ENCODE measurements at places on chromosomes 2 and 18. TPM values are rescaled to one million over a fixed set of nuclear protein-coding genes. Genes with fewer than 3 reads are reported as not detected.

The XIRP2 gene
- total RNA-seq: not detected

The TYMS gene
- total RNA-seq: 27.4 TPM

DNA sequence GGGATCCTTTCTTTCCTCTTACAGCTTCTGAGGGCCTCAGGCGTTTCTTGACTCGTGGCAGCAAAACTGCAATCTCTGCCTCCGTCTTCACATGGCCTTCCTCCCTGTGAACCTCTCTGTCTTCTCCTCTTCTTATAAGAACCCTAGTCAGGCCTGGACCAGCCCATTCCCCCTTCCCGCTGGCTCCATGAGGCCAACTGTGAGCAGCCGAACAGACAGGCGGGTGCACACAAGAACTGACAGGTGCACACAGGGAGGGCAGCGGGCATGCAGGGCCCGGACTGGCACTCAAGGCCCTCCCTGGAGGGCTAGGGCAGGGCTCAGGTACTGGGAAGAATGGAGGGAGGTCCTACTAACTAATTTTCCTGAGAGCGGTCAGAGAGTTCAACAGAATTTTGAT, 92.4 kb upstream of the DAPL1 start:
- no peak for DNase-seq

GRCh38 chr2:38718601-38719000, 32.6 kb downstream of the SRSF7 start:
- no peak for DNase-seq

- DNase-seq: no peak
Measured at GRCh38 chr18:48813833-48814489, 136.8 kb downstream of the SMAD7 start.

DNA sequence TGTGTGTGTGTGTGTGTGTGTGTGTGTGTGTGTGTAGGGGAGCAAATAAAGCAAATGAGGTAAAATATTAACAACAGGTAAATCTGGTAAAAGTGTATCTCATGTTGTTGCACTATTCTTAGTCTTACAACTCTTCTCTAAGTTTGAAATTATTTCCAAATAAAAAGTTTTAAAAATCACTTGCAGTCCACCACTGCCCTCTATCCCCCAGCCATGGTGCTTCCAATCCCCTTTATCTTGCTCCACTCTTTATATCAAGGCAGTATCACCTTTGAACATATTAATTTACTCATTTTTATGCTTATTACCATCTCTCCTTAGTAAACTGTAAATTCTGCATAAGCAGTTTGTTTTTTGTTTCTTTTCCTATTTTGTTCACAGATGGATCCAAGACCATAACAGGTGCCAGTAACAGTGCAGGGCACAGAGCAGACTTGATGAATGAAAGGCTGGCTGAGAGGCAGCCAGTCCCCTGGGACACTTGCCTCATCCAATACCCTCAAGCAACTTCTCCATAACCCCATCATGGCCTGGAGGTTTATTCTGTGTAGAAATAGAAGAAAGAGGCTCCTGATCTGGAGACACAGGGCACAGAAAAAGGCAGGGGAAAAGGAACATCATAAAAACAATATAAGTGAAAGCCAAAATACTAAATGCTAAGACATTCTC, 67.6 kb downstream of the LDAH start:
- DNase-seq: peak; percentile 29

DNA sequence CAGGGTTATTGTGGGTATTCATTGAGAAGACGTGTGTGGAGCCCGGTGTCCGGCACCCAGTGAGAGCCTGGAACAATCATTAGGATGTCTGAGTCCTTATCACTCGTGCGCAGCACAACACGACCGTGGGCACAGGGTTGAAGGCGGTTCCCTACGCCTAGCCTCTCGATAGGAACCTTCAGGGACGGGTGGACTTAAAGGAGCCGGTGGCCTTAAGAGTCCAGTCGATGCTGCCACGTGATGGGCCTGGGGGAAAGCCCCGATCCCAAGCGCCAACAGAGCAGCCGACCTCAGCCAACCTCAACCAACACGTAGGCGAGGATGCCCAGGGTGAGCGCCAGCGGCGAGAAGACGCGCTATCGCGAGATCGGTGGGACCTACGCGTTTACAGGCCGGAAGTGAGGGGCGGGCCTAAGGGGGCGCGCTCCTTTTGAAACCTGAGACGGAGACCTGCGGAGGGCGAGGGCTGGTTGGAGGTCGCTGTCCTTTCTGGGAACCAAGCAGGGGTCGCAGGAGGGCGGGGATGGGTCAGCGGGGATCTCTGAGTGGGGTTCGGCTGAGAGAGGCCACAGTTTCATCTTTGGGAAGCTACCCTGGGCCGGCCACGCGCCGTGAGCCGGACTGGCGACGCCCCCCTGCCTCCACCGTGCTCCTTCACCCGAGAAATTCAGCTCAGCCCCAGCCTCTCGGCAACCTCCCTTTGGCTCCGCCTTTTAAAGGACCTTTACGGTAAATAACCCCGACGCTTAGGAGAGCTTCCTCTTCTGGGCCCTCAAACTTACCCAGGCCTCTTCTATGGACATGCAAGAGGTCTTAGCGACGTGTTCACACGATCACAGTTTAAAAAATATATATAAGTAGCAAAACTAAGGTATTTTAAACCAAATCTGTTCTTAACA, 28.3 kb downstream of the WNT10A start:
- peak; percentile 93 for DNase-seq

DNA sequence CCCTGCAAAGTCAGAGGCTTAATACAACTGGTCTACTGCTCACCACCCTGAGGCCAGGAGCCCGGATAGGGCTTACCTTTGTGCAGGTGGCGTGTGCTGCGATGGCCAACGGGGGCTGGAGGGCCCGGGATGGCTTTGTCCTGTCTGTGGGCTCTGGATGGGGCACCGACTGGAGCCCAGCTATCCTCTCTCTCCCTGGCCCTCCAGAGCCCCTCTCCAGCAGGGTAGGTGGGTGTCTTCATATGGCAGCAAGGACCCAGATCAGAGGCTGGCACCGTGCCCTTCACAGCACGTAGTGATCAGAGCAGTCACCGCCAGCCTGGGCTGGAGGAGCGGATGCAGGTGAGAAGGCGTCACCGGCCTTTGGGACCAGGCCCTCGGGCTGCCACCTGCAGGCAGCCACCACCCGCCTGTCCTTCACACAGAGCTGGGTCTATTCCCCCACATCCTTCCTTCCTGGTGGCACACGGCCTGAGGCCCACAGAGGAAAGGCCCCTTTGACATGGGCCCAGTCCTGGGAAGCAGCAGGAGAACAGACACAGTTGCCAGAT, 232.1 kb downstream of the EIPR1 start:
- no peak for DNase-seq

DNA sequence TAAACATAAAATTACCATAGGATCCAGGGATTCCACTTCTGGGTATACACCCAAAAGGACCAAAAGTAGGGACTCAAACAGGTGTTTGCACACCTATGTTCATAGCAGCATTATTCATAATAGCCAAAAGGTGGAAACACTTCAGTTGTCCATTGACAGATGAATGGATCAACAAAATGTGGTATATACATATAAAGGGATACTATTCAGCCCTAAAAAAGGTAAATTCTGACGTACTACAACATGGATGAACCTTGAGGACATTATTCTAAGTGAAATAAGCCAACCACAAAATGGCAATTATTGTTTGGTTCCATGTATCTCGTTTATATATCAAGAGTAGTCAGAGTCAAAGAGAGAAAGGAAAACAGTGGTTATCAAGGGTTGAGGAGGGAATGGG, 128.1 kb downstream of the MTCL1 start:
- no peak for DNase-seq

GRCh38 chr18:10094154-10094553, 180.3 kb downstream of the VAPA start:
- DNase-seq: no peak

- DNase-seq: no peak
Measured at GRCh38 chr2:217995731-217996231, 7.0 kb downstream of the TNS1 start.

GRCh38 chr2:232463701-232464543, 8.0 kb downstream of the ALPI start:
- no peak for DNase-seq

DNA sequence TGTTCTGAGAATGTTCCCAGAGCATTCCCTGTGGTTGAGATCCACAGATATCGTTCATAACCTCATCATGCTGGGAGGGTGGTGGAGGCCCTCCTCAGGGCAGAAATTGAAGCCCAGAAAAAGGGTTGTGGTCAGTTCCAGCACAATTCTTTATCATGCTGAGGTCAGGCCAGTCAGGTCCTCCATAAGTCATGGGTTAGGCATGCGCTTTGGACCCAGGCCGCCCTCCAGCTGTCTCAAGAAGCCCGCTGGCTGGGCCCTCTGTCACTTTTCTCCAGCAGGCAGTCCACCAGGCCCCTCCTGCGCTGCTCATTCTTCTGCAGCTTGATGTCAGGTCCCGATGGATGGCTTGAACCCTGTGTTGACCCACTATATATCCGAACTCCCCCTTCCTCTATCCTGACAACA, 151.1 kb upstream of the NT5C1B start:
- no peak for DNase-seq

DNA sequence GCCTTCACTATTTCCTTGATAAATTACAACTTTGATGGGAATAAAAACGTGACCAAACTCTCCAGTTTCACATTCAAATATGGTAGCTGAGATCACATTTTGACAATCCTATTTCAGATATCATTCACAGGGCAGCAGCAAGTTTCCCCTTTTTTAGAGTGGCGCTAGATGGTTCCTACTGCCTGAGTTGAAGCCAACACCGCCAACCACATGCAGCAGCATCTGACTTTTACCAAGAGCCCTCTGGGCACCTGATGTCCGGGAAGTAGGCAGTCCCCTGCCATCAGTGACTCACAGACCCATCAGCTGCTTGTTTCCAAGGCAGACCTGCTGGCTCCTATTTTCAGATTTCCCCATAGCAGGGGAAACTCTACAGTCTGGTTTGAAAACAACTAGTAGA, 4.0 kb upstream of the MREG start:
- DNase-seq: peak; percentile 97

GRCh38 chr2:35510636-35511035, 844.9 kb upstream of the CRIM1 start:
- DNase-seq: no peak

DNA sequence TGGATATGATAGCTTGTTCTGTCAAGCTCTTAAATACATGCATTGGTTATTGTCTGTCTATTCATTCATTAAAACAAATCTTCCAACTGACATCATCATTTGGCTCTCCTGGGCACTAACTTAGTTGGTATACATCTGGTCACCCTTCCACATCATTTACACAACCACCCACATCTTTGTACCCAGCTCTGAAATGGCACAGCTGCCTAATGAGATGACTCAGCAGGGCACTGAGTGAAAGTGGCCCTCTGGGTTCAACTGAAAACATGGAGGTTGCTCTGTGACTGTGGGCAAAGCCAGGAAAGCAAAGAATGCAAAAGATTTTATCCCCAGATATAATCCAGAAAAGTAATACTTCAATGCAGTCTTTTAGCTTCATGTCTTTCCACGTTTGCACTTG, 234.0 kb upstream of the MAP2 start:
- DNase-seq: no peak

DNA sequence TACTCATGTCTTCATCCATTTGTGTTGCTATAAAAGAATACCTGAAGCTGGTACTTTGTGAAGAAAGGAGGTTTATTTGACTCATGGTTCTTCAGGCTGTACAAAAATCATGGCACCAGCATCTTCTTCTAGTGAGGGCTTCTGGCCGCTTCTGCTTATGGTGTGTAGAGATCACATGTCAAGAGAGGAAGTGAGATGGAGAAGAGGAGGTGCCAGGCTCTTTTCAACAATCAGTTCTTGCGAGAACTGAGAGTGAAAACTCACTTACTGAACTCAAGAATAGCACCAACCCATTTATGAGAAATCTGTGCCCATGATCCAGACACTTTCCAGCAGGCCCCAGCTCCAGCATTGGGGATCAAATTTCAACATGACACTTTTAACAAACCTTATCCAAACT, 30.0 kb upstream of the BARD1 start:
- no peak for DNase-seq
